M059J (cell line): ENCODE measurements at places on chromosomes 1 and 21. TPM values are rescaled to one million over a fixed set of nuclear protein-coding genes. Genes with fewer than 3 reads are reported as not detected.

The CHAF1B gene
- total RNA-seq: 14.4 and 21.4 TPM in 2 replicates

DNA sequence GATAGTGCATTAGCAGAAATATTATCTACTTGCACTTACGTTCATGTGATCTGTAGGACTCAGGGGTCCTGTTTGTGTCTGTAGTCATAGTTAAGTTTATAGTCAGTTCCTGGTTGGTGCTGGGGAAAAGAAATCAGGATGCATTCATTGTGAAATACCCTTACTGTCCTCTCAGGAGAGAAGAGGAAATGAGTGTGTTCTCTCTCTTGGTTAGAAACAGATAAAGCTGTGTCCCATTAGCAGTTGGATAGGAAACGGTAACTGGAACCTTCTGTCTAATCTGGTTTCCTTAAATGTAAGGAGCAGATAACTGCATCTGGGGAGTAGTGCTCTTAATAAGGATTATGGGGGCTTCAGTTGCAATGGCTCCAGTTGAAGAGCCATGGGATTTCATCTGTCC is 8.9 kb downstream of the SDCCAG8 start:
- peak; percentile 50 for DNase-seq

DNA sequence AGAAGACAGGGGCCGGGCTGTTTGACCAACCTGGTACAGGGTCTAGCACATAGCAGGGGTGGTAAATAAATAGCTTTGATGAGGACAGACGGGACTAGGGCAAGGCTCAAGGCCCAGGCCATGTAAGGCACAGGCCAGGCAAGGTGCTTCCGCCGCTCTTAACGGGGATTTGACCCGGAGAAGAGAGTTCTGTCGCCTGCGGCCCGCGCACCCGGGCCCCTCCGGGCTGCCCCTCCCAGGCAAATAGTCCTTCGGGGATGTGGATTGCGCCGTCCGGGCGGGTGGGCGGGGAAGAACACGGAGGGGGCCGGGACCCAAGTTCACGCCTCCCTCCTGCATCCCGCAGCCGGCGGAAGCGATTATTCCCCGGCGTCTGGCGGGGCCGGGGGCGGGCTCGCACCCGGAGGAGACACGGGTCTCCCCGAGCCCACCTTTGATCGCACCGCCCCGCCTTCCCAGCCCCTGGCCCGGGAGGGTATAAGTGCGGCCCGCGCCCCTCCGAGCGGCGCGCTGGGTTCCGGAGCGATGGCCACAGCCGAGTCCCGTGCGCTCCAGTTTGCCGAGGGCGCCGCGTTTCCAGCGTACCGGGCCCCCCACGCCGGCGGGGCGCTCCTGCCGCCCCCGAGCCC is at the start of gene MIXL1:
TSS of gene MIXL1 (plus strand) at position 508 of the 629 bp plus-strand sequence. CDS start at position 526, 18 bp downstream.
- no peak for DNase-seq

DNA sequence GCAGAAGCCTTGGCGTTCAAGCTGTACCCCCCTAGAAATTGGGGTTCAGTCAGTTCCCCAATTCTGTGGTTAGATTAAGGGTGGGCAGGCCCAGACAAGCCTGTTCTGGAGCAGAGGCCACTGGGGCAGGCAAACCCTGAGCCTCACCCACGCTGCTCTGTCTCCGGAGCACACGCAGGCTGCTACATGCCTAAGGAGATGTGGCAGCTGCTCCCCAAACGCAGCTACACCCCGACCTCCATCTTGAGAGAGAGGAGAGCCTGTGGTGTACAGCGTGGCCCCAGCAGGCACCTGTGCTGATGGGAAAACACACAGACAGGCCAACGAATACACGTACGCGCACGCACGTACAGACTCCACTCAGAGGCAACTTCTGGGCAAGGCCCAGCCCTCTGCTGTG is 33.9 kb upstream of the GRHL3 start:
- no peak for DNase-seq

DNA sequence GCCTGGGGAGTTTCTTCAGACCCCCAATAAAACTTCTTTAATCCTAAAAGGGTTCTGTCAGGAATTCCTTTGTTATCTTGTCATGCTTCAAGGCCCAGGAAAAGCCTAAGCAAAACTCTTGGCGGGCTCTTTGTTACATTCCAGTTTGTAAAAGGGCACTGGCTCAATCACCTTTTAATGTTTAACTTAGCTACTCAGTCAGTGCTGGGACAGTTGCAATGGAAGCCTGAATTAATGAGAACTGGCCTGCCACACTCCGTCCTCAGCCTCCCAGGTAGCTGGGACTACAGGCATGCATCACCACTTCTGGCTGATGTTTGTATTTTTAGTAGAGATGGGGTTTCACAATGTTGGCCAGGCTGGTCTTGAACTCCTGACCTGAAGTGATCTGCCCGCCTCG is 21.3 kb upstream of the ASB17 start:
- DNase-seq: no peak

DNA sequence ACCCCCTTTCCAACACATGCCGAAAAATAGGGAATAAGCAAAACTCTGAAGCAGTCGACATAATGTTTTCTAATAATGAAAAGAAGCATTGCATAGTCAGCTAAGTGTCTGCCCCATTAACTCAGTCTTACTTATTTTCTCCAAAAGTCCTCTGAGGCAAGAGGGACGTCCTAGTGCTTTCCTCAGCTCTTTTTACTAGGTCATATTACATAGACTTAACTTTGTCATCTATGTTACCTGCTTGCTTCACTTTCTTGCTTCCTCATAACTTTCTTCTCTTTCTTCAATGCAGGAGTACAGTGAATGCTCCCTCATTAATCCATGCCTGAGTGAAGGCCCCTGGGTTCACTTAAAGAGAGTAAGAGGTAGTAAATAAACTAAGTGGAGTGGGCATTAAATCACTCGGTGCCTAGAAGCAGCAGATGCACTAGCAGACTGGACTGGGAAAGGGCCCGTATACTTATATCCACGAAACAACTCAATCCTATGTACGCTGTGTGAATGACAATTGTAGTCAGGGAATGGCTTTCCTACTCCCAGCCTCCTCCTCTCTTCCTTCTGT is 210.5 kb upstream of the SPAG17 start:
- DNase-seq: no peak

DNA sequence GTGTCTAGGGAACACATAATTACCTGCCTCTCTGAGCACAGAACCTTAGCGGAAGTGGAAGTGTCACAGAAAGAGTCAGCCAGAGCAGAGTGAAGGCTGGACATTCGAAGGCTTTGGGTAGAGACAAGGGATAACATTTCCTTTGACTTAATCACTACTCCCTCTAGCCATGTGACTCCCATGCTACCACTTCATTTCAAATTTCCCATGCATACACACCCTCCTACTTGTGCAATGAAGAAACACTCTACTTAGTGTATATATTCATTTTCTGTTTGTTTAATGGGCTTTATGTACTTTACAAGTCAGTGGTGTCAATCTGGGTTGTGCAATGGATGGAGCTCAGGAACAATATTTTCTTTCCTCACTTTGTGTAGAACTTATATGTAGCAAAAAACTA is 6.9 kb downstream of the ANKRD35 start:
- no peak for DNase-seq

DNA sequence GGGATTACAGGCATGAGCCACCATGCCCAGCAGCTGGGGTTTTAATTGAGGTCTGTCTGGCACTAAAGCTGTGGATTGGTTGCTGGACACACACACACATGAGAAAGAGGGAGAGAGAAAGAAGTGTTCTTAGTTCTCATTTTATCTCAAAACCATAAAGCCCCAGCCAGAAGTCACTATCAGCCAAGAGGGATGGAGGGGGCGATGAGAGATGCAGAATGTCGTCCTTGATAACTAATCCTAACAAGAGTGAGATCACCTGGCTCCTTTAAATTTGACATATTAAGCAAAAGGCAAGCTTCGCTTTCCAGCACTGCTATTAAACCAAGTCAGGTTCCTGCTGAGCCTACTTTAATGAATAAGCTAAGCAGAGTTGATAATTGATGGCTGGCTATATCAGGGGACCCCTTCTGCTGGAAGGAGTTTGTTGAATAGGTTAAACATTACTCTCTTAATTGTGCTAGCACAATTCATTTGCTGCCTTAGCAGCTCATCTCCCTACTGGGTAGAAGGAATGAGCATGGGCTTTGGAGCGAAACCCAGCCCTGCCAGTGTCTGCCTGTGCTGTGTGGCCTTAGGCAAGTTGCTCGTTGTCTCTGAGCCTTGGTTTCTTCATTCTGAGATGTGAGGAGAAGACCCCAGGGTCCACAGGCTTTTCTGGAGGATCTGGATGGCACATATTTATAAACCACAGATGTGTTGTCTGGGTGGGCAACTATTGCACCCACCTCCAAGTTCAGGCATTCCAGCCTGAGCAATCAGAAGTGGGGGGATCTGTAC is 50.8 kb downstream of the ALPL start:
- DNase-seq: no peak

The ADORA1 gene
- total RNA-seq: 1.6 and 5.6 TPM in 2 replicates

DNA sequence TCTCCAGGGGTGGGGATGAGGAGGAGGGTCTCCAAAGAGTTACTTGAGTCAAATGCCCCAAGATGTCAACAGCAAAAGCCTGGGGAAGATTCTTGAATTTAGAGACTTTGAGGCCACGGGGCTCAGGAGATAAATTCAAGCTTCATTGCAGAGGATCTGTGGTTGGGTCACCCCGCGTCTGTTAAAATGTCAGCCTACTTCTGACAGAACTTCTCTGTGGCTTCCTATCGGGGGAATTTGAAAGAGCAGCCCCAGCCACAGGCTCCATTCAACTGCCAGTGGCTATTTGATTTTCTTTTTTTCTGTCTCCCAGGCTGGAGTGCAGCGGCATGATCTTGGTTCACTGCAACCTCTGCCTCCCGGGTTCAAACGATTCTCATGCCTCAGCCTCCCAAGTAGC is 62.5 kb upstream of the EFHD2 start:
- DNase-seq: no peak

The DENND2C gene
- total RNA-seq: 0.39 and 0.84 TPM in 2 replicates

DNA sequence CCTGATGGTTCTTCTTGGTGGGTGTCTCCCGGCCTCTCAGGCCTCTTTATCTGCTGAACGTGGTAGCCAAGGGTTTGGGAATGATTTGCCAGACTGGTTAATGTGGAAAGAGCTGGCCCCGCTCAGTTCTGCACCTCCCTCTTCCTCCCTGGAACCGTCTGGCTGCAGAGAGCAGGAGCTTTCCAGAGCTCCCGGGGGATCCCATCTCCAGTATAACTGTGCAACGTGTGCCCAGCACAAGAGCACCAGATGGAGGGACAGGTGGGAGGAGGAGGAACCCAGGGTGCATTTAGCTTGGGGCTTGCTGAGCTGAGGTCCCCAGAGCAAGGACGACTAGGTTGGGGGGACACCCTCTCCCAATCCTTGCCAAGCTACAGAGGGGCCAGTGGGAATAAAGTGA is 5.0 kb downstream of the TFF1 start:
- DNase-seq: no peak

The MYOG gene
- not detected in 2 replicates for total RNA-seq

The F13B gene
- total RNA-seq: not detected in 2 replicates

GRCh38 chr21:46185716-46186115 is 1.5 kb upstream of the SPATC1L start:
- DNase-seq: no peak

DNA sequence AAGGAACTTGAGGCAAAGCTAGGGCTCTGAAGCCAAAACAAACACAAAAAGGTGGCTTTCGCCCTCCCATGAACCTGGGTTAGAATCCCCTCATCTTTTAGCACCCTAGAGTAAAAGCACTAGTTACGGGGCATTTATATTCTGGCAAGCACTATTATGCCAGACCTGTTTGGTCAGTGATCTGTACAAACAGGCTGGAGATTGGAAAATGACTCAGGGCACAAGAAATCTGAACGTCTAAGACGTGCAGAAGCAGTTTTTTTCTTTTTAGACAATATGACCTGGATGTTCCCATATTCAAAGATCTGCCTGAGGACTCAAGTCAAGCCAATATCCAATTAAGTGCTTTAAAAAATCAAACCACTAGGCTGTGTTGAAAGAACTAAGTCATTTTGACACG is 3.0 kb downstream of the ZNF436 start:
- no peak for DNase-seq

- no peak for DNase-seq
These were observed 43.1 kb downstream of the HOOK1 start for GRCh38 chr1:59857679-59858354.

DNA sequence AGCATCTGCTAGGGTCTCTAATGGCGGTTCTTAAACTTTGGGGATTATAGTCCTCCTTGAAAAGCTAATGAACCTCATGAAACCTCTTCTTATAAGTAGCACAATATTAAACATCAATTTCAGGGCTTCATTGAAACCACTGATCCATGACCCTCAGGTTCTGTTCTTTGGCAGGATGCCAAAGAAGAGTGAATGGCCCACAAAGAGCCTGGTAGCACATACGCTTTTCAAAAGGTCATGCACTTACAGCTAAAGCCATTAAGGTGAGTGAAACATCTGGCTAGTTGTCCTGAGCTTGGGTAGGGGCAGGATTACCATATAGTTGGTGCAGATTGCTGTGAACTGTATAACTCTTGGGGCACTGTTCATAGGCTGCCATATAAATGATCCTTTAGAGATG is 42.3 kb downstream of the MDM4 start:
- DNase-seq: no peak

The GBP2 gene
- 71.9 and 94.3 TPM in 2 replicates for total RNA-seq

- no peak for DNase-seq
These were observed 184.3 kb upstream of the CACYBP start for GRCh38 chr1:174815474-174815908.

The ANKRD65 gene
- 0.17 and 0.64 TPM in 2 replicates for total RNA-seq

- DNase-seq: peak; percentile 92
These were observed 14.8 kb upstream of the RNF220 start for GRCh38 chr1:44390277-44390676.

DNA sequence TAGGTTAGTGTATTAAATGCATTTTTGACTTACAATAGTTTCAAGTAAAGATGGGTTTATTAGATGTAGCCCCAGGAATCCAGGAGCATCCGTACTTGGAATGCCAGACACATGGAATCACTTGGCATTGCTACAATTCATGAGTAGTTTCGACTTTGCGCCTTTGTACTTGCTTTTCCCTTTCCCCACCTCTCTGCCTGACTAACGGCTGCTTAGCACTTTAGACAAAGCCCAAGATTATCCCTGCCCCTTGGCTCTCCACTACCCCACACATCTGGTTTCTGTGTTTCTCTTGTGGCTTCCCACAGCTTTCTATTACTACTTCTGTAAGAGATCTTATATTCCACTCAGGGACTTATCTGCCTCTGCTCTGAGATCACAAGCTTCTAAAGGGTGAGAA is 397.7 kb upstream of the POU3F1 start:
- DNase-seq: peak; percentile 13

GRCh38 chr1:118963456-118964430 is 24.4 kb downstream of the TBX15 start:
- peak; percentile 86 for DNase-seq
